Omental fat pad (tissue), 4 donors: ENCODE measurements at places on chromosomes 7 and 10.
A peak's percentile ranks its signal among the peaks of the same experiment; 100 is the strongest.

GRCh38 chr10:49115015-49115795 lies at the start of gene VSTM4:
VSTM4 (minus strand) TSS chr10:49115522; CDS start chr10:49115485, 37 bp downstream.
- no peak for DNase-seq

DNA sequence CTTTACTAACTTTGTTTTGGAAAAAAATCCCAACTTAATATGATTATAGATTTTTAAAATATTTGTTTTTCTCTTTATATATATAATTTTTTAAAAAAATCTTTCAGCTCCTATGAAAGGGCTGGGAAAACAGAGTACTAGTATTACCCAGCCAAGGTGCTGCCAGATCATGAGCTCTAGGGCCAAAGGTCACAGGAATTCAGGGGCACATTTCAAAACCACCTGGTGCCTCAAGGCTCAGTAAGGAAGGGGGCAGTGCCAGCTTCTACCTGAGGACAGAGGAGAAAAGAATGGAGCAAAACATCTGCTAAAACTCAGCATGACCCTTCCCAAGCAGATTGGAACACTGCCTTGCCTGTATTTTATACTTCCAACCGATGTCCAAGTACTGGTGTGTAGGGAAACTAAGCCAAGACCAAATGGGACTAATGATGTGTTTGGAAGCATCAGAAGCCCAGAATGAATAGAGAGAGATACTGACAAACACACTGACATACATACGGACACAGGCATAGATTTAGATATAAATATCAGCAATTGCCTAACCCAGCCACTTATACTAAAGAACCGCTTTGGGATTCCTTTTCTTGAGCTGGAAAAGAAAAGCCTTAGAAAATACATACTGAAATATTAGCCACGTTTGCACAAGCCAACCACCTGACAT lies 667.3 kb downstream of the PARD3 start:
- no peak for DNase-seq

GRCh38 chr7:12607134-12607533 lies 36.6 kb downstream of the SCIN start:
- DNase-seq, result no peak

DNA sequence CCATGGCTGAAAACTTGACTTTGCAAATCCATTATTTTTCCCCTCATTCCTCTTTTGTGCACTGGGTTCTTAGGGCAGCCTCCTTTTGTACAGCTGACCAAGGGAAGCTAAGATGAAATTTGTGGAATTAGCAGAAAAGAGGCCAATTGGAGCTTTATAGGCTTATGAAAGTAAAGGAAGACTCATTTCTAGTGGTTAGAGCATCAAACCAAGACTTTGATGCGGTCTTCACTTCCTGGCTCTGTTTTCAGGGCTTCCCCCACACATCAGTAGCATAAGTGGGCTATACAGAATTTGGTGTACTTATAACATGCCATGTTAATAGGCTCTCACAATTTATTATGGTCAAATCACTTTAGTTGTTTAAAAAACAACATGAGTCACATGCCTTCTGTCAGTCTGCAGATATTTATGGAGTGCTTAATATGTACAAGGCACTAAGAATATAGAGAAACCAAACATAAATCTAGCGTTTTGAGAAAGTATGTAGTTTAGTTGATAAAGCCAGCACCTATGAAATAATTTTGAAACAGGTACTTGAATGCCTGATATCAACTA lies 5.7 kb downstream of the AUTS2 start:
- DNase-seq, result no peak

DNA sequence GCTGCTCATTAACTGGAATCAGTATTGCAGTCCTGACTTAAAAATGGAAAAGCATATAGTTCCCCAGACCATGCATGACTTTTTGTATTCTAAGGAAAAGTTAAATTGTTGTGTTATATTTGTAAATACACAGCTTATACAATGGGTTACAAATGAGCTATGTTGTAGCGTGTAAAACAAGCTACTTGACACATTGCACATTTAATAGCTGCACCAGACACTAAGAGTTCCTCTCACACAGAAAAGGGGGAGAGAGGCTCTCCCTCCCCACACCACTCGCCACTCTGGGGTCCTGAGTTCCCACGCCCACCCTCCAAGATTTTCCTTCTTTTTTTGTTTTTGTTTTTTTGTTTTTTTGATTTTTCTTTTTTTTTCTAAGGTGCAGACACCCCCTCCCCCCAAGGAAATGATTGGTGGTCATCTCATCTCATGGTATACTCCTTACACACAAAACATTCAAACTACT lies 6.3 kb downstream of the KLF6 start:
- DNase-seq, result no peak

- no peak for DNase-seq
These were observed 17.1 kb upstream of the AMZ1 start for GRCh38 chr7:2670720-2671391.

GRCh38 chr10:110512461-110513187 lies 14.9 kb downstream of the DUSP5 start:
- peak; percentile 58 for DNase-seq

- DNase-seq, result no peak
These were observed 69.4 kb downstream of the CYCS start for GRCh38 chr7:25055520-25056220.

DNA sequence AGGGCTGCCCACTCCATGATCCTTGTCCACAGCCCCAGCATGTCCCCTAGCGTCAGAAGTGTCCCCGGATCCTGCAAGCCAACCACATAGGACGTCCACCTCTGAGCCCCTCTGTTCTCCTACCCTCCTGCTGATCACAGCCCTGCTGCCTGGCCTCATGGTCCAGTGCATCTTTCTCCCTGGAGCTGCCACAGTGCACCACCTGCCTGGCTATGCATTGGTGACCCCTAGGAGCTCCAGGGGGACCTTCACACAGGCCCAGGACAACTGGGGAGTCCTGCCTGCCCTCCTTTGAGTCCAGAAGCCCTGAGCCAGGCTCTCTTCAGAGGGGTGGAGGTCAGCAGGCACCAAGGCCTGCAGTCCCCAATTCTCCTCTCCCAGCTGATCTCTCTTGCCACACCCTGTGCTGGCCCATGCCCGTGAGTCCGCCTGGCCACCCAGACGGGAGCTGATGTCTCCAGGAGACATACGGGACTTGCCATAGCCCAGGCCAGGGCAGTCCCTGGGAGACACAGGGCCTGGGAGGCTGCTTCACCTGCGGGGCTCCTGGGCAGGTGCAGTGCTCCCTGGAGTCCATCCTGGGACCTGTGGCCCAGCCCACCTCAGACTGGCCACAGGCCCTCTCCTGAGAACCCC lies 77.4 kb upstream of the RET start:
- DNase-seq, result no peak

DNA sequence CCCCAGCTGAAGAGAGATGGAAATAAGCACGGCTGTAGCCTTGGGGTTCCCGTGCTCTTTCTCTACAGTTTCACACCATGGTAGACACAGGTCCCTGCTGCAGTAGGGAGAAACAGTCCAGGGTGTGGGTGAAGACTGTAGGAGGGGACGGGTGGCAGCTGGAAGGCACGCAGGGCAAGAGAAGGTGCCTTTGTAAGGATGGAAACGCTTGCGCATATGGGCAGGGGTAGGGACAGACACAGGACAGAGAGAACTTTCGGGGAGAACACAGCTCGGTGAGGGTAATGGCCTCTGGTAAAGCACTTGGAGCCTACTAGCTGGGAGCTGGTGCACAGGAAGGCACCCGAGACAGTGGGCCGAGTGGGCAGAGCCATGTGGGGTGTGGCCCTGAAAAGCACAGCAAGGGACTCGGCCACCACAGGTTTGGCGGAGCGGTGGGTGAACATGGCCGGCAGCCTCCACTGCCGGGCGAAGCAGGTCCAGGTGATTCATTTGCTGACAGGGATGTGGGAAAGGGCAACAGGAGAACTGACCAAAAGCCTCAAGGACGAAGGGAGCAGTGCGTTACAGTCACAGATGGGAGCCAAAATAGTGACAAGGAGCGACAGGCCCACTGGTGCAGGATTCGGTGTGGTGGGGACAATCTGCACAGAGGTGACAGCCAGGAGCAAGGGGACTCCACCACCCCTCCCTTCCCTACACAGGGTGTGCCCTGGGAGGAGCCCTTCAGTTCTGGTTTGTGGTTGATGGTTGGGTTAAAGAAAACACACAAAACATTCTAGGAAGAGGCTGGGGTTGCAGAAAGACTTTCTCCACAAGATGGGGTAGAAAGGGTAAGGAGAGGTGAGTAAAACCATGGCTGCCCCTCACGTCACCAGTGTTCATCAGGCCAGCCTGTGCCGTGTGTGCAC lies 97.1 kb downstream of the VOPP1 start:
- no peak for DNase-seq

DNA sequence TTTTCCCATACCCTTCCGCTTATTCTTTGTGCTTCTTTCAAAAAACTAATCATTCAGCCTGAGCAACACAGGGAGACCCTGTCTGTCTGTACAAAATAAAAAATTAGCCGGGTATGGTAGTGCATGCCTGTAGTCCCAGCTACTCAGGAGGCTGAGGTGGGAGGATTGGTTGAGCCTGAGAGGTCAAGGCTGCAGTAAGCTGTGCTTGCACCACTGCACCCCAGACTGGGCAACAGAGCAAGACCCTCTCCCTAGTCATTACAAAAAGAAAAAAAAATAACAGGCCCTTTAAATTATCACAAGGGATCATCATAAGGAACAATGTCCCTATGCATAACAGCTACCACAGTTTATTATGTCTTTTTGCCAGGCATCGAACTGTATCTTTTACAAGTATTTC lies 119.6 kb downstream of the TRIM24 start:
- no peak for DNase-seq

- no peak for DNase-seq
These were observed 168.6 kb upstream of the NEBL start for GRCh38 chr10:21065621-21066248.

- DNase-seq, result no peak
These were observed 214.7 kb downstream of the CELF2 start for GRCh38 chr10:11232222-11232961.

- DNase-seq, result no peak
These were observed 63.5 kb upstream of the C10orf90 start for GRCh38 chr10:126734015-126734414.

- DNase-seq, result no peak
These were observed 175.1 kb downstream of the AVL9 start for GRCh38 chr7:32670110-32671025.

GRCh38 chr7:96238474-96238873 lies 83.4 kb downstream of the SLC25A13 start:
- DNase-seq, result no peak

- no peak for DNase-seq
These were observed 22.1 kb downstream of the ACTR1A start for GRCh38 chr10:102480396-102480795.

GRCh38 chr10:32046151-32046550 lies 10.1 kb downstream of the KIF5B start:
- DNase-seq, result no peak

- no peak for DNase-seq
These were observed 61.7 kb upstream of the PAX2 start for GRCh38 chr10:100683545-100684300.

DNA sequence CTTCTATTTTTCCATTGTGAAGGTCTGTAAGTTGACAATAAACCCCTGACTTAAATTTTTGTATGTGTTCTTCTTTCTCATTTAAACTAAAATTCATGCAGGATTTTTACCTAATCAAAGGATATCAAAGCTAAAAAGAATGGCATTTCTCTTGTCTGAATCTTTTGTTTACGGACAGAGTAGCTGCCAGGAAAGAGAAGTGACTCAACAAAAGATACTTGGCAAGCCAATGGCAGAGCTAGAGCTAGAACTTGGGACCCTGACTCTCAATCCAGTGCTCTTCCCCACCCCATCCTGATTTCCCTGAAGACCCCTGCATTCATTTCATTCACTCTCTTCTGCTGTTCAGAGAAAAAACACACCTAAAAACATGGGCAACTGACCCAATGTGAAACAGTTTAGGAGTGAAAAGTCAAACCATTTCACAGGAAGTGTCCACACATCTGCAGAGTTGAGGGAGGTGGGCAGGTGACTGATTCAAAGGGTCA lies 40.2 kb upstream of the PDLIM1 start:
- DNase-seq, result no peak

DNA sequence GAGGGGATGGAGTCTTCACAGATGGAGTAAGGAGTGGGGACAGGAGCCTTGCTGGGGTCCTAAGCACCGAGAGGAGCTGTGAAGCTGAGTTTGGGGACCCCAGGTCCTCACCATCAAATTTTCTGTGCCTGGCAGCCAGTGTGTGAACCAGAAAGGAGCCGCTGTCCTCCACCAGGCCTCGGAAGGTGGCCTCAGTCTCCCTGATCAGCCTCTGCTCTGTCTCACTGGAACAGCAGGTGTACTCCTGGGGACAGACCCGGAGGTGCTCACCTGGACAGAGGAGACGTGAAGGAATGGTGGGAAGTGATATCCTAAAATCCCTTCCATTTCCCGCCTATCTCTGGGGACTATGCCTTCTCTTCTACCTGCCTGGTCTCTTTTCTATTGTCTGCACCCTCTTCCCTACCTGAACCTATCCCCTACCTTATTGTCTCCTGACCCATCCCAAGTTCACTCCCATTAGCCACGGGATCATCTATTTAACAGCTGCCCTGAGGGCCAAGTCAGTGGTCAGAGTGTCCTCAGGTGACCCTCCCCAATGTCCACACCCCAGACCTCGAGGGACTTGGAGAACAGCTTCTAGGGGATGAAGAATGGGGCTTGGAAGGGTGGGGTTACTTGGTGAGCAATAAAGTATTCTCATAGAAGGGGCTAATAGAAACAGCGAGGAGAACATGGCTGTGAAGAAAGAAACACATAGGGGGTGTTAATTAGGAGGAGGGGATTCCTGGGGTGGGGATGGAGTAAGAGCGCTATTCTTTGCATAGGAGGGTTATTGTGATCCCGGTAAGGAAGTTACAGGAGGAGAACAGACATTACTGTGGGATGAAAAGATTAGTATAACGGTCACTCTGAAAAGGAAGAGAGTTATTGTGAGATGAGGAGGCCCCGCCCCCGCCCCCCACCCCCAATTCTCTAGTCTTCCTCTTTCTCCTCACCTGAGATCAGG lies 811 bp downstream of the GPC2 start:
- DNase-seq, result no peak

GRCh38 chr7:83117466-83117865 lies 45.2 kb downstream of the PCLO start:
- DNase-seq, result no peak

DNA sequence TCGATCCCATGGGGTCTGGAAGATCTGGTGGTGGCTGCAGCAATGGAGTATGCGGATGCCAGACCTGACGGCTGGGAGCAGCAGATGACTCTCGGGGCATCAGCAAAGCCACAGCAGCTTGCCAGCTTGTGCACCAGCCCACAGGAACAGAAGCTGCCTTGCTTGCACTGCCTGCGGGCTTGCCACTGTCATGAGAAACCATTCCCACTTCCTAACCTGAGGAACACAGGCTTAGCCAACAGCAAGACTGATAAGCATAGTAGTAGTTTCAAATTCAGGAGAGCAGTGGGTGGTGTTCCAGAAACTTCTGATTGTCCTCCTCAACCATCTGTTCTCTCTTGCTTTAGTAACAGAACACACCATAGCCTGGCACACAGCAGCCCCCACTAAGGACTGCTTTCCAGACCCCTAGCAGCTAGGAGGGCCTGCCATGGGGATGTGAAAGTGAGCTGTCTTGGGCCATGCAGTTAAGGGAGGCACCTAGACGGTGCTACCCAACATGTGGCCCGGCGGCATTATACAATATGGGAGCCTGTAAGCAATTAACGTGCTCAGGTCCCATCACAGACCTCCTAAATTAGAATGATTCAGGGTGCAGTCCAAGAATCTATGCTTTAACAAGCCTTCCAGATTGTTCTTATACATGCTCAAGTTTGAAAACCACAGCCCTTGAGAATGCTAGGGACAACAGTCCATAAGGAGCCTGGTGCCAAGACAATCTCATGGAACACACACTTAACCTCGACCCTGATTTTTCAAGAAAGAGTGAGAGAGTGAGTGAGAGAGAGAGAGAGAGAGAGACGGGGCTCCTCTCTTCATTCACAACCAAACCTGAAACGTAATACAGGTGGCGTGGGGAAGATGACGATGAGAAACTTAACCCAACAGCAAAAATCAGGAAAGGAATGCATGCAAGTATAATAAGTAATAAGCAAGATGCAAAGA lies 7.1 kb downstream of the ANXA11 start:
- DNase-seq, result no peak
